ENCODE measurements at places on chromosomes 3 and 15.

GRCh38 chr3:170656284-170656683 lies 70.4 kb upstream of the SLC7A14 start:
- no peak for DNase-seq

- DNase-seq, result no peak
Observed at GRCh38 chr3:195068084-195069080, 202.6 kb downstream of the XXYLT1 start.

DNA sequence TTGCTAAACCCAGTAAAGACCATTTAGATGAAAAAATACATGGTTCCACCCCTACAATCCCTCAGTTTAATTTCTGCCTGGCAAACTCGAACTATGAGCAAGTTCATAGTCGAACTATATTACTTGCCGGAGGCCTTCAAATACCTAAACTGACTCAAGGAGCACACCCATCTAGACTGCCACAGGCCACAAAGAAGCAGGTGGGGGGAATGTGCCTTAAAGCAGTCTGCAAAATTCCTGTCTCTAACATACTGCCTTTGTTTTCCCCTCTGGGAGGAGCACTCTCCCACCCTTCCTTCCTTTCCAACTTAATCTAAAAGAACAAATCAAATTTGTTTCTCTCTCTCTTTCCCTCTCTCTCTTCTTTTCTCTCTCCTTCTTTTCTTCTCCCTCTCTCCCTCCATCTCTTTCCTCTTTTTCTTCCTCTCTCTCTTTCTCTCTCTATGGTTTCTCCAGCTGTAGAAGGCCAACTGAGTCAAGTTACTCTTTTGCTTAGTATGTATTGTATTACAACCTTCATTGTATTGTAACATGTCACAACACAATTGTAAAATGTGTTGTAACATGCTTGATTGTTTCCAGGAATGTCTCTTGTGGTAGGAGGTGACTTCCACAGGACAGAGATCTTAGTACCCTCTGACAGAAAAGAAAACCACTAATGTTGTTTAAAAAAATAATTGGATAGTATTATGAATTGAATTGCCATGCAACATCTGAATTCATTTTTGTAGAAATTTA lies 496.3 kb downstream of the ROBO2 start:
- no peak for DNase-seq

- no peak for DNase-seq
Observed at GRCh38 chr3:139353920-139354556, 10.2 kb downstream of the MRPS22 start.

- DNase-seq, result no peak
Observed at GRCh38 chr3:17077606-17078005, 192.9 kb downstream of the PLCL2 start.

- DNase-seq, result no peak
Observed at GRCh38 chr3:35305406-35305805, 333.9 kb upstream of the ARPP21 start.

- no peak for DNase-seq
Observed at GRCh38 chr15:46955576-46955975, 761.7 kb upstream of the SEMA6D start.

- no peak for DNase-seq
Observed at GRCh38 chr3:23389089-23389488, 186.0 kb downstream of the UBE2E2 start.

DNA sequence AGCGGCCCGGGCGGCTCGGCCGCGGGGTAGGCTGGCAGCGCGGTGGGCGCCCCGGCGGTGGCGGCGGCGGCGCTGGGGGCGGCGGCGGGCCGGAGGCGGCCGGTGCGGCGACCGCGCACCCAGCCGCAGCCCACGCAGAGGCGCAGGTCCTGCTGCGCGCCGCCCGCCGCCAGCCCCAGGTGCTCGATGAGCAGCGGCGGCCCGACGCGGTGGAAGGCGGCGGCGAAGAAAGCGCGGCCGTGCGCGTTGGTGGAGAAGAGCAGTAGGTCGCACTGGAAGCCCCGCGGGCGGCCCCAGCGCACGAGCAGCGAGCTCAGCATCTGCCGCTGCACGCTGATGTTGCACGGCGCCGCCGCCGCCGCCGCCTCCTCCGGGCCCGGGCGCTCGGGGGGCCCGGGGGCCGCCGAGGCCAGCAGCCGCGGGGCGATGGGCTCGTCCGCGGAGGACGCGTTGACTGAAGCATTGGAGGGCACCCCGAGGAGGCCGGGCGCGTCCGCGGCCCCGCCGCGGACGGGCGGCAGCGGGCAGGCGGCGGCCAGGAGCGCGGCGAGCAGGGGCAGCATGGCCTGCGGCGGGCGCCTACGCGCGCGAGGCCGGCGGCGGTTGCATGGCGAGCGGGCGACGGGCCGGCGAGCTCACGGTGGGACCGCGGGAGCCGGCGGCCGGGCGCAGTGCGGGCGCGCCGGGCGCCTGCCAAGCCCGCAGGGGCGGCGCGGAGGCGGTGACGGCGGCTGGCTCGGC lies 452 bp downstream of the TMEM158 start:
- DNase-seq, result no peak

- DNase-seq, result no peak
Observed at GRCh38 chr15:98113327-98113726, 152.8 kb downstream of the ARRDC4 start.

DNA sequence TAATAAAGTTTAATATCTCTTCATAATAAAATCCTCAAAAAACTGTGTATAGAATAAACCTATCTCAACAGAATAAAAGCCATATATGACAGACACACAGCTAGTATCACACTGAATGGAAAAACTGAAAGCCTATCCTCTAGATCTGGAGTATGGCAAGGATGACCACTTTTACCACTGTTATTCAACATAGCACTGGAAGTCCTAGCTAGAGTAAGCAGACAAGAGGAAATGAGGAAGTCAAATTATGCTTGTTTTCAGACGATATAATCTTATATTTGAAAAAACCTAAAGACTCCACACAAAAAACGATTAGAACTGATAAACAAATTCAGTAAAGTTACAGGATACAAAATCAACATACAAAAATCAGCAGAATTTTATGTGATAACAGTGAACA lies 57.4 kb upstream of the DIPK2A start:
- no peak for DNase-seq

GRCh38 chr3:65569845-65570405 lies 468.8 kb downstream of the MAGI1 start:
- no peak for DNase-seq

DNA sequence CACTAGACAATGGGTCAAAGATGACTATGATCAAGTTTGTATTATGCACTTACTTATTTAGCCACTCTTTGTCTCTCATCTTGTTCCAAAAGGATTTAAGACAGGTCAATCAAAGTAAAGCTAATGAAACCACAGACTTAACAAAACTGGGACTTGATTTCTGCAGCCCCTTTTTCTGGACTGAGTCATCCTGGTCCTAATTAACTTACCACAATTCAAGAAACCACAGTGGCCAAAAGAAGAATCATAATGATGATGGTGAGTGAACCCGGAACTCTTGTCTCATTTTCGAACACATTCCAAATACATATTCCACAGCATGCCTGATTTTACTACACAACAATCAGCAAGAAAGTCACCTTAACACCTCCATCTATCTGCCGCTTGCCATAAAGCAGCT lies 1333.0 kb downstream of the ROBO1 start:
- DNase-seq, result no peak

All from nucleus accumbens (tissue), 56 donors.